B cell (primary cell): ENCODE measurements at places on chromosomes 4 and X.
A peak's percentile ranks its signal among the peaks of the same experiment; 100 is the strongest.

- no peaks in the 10 kb centered on the region for H3K27me3 ChIP-seq
- H3K4me1 ChIP-seq: no peaks in the 10 kb centered on the region
- DNase-seq: no peak
- no peak overlapping the region for H3K4me3 ChIP-seq
- H3K27ac ChIP-seq: no peak overlapping the region
- H3K36me3 ChIP-seq: no peaks in the 10 kb centered on the region
Observed at GRCh38 chr4:103692615-103693014, 27.2 kb downstream of the TACR3 start.

DNA sequence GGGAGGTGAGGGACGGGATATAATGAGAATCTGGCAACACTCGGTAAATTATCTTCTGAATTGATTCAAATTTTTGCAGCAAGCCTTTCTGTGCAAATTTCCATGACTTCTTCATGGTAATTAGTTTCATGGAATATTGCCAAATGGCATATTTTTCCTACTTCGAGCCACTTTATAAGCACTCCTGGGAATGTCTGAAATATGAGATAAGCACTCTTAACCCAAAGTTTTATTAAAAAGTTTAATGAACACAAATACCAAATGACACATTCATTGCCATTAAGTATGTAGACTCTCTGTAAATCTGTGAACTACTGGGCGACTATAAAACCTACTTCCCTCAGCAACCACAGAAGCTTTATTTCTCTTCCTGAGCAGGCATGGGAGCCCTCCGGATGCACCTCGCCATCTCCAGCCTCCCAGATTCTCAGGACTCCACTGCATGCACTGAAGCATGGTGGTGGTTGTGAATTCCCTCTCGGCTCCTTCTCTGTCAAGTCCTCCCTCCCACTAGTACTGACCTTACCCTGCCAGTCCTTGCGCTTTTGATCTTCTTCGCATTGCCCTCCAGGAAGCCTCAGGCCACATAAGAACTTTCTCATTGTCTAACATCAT lies 154.4 kb upstream of the RPL34 start:
- H3K36me3 ChIP-seq: no peaks in the 10 kb centered on the region
- H3K27me3 ChIP-seq: no peaks in the 10 kb centered on the region
- DNase-seq: no peak

- peaks cover 76% of the 10 kb centered on the region for H3K4me1 ChIP-seq
- DNase-seq: peak; percentile 83
- H3K27ac ChIP-seq: peak overlapping the region; percentile 91
- H3K36me3 ChIP-seq: no peaks in the 10 kb centered on the region
- H3K4me3 ChIP-seq: peak overlapping the region; percentile 25
Observed at GRCh38 chr4:140743194-140743931, 12.8 kb downstream of the TBC1D9 start.

- H3K4me3 ChIP-seq: no peak overlapping the region
- H3K4me1 ChIP-seq: no peaks in the 10 kb centered on the region
- no peak overlapping the region for H3K27ac ChIP-seq
- no peaks in the 10 kb centered on the region for H3K36me3 ChIP-seq
- no peaks in the 10 kb centered on the region for H3K27me3 ChIP-seq
Observed at GRCh38 chr4:18666322-18666721, 644.8 kb upstream of the LCORL start.

GRCh38 chr4:136088211-136088867 lies 1444.0 kb downstream of the PCDH18 start:
- no peak for DNase-seq
- H3K27ac ChIP-seq: no peak overlapping the region
- no peaks in the 10 kb centered on the region for H3K36me3 ChIP-seq

DNA sequence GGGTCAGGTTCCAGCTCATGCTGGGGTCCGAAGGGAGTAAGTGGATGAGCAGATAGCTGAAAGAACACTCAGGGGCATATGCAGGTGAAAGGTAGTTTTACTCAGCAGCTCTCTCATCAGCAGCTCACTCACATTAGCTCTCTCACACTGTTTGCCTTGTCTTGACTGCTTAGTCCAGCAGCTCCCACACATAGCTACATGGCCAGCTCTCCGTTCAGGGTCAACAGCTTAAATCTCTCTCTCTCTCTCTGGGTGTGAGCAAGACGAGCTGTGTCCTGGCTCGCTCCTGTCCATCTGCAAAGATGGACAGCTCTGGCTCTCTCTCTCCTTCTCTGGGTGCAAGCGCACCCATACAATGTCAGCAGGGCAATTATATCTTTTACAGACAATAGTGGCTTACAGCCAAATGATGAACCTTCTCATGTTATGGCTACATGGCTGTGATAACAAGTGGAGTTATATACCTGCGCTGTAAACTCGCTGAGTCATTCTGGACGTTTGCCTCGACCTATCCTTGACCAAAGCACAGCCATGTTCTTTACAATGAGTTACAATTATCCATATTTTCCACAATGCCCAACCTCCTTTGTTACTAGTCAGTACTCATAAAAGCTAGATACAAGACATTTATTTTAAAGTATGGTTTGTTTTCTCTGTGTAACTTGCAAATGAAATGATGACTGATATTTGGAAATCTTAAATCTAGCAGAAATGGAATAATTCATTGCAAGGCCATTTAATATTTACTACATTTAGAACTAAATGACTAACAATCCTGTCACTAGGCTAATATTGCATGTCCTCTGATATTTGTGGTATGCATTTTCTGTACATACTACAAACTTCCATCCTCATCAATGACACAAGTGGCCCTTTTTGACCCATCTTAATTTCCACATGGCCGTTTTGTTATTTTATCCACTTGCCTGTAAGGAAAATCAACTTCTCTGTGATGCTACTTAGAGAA lies 9.3 kb downstream of the PAPSS1 start:
- no peak overlapping the region for H3K4me3 ChIP-seq
- DNase-seq: no peak

DNA sequence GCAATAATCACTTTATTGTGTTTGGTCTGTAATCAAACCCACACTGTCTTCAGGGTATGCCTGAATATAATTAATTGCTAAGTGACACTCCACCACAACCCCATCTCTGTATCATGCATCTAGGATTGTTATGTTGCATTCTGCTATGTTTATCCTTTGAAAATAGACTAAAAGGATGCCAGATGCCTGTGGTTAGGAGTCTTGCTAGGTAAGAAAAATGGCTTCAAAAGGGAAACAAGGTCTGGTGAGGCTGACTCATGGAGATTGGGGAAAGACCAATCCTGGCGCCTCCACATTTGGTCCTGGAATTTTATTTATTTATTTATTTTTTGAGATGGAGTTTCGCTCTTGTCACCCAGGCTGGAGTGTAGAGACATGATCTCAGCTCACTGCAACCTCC lies 360.5 kb upstream of the SLC7A11 start:
- H3K27me3 ChIP-seq: no peaks in the 10 kb centered on the region
- no peaks in the 10 kb centered on the region for H3K36me3 ChIP-seq
- H3K27ac ChIP-seq: no peak overlapping the region
- no peak overlapping the region for H3K4me3 ChIP-seq
- H3K4me1 ChIP-seq: no peaks in the 10 kb centered on the region

DNA sequence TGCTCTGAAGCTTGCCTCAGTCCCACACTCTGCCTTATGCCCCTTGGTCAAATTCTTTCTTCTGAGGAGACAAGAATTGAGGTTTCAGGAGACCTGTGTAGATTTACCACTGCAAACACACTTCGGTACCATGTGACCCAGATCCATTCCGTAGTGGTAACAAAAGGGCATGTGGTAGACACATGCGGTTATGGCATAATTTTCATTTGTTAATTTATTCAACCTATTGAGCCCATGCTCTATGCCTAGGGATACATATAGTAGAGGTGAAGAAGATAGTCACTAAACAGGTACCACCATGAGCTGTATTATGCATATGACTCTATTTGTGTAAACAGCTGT lies 190.9 kb downstream of the NDST4 start:
- no peaks in the 10 kb centered on the region for H3K36me3 ChIP-seq
- H3K27me3 ChIP-seq: no peaks in the 10 kb centered on the region
- no peaks in the 10 kb centered on the region for H3K4me1 ChIP-seq
- no peak for DNase-seq
- no peak overlapping the region for H3K27ac ChIP-seq

- no peaks in the 10 kb centered on the region for H3K27me3 ChIP-seq
- no peak overlapping the region for H3K27ac ChIP-seq
- no peak for DNase-seq
- no peaks in the 10 kb centered on the region for H3K36me3 ChIP-seq
Observed at GRCh38 chr4:31645236-31645635, 925.1 kb downstream of the PCDH7 start.

- no peaks in the 10 kb centered on the region for H3K27me3 ChIP-seq
- no peak overlapping the region for H3K4me3 ChIP-seq
- no peaks in the 10 kb centered on the region for H3K4me1 ChIP-seq
- no peak overlapping the region for H3K27ac ChIP-seq
- no peaks in the 10 kb centered on the region for H3K36me3 ChIP-seq
Observed at GRCh38 chr4:56861360-56861759, 39.9 kb upstream of the SPINK2 start.
